ENCODE measurements at places on chromosomes 3 and 15.

GRCh38 chr3:99765042-99765942 is 52.4 kb upstream of the CMSS1 start:
- DNase-seq = no peak

DNA sequence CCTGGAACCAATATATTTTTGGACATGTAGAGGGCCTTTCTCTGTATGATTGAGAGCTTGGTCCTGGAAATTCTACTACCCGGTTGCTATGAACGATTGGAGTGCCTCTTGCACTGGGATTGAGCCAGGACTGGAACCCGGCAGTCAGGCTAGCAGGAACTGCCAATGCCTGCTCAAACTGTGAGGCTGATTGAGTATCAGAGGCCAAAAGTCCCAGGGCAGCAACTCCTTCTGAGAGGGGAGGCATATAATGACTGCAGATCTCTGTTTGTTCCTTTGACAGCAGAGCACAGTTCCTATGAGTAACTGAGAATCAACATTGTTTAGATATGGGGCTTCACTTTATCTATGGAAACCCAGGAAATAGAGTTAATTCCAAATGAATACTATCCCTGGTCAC is 12.9 kb downstream of the IQCH start:
- DNase-seq = no peak

DNA sequence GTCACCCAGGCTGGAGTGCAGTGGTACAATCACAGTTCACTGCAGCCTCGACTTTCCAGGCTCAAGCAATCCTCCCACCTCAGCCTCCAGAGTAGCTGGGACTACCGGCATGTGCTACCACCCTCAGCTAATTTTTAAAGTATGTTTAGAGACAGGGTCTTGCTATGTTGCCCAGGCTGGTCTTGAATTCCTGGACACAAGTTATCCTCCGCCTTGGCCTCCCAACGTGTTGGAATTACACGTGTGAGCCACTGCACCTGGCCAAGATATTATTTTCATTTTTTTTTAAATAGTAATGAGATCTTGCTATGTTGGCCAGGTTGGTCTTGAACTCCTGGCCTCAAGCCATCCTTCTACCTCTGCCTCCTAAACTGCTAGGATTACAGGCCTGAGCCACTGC is 4.4 kb upstream of the MPI start:
- no peak for DNase-seq

DNA sequence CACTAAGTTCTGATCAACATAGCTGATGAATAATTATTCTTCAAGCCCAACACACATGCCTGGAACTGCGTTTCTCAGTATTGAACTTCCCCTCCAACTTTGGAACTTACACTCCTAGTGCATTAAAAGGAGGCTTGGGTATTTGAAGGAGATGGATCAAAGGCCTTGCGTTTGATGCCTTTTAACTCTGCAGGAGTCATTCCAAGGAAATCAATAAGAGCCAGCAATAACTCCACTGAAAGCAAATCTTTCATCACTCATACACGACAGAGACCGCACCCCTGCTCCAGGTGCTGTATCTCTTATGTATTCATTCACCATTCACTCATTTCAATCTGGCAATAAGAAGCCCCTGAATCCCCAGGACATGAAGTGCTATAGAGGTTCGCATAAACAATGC is 14.0 kb upstream of the FSIP1 start:
- DNase-seq = no peak

GRCh38 chr3:70272798-70273197 is 39.6 kb downstream of the MDFIC2 start:
- no peak for DNase-seq

GRCh38 chr3:139222100-139222657 is 121.6 kb upstream of the MRPS22 start:
- no peak for DNase-seq

DNA sequence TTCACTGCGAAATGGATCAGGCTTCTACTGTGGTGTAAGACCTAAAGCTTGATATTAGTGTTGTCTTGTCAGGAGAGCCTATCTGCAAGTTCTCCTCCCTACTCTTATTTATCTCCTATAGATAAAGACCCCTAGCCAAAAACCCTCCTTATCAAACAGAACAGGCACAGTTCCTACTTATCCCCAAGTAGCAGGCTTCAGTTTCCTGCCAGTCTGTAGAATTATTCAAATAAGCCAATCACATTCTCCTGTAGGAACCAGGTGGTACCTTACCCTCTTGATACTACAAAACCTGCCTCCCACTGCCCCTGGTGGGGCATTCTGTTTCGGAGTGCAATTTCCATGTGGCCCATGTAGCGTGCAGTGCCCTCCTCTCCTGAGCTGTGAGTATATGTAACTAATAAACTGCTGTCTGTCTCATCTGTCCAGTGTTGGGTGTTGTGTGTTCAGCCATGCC is 28.7 kb downstream of the HDGFL3 start:
- DNase-seq = no peak
